ENCODE measurements at places on chromosomes 1 and 21.
A peak's percentile ranks its signal among the peaks of the same experiment; 100 is the strongest.

DNA sequence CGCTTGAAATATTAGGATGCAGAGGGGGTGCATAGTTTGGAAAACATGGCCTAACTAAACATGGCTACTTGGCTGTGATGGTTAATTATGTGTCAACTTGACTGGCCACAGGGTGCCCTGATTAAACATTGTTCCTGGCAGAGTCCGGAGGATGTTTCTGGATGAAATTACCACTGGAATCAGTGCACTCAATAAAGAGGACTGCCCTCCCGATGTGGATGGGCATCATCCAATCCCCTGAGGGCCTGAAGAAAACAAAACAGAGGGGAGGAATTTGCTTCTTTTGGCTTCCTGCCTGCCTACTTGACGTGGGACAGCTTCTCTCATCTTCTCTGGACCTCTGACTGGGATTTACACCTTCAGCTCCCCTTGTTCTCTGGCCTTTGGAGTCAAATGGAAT is 79.1 kb upstream of the KCNE2 start:
- DNase-seq = no peak

GRCh38 chr21:14401217-14401616 is 18.3 kb upstream of the HSPA13 start:
- DNase-seq = no peak

DNA sequence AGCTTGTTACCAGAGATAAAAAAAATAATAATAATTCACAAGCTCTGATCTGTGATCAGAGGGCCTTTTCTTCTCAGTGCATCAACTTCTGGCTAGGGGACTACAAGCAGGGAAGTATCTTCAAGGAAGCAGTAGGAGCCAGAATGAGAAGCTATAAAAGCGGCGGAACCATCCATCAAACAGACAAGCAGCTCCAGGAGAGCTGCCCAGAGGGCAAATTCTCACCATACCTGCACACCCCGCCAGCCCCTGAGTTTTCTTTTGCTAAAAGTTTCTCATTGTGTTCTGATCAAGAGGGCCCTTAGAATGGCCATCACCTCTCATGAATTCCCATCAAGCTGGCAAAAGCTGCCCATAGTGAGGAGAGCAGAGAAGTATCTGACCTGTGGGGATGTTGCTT is 99.4 kb downstream of the SMYD2 start:
- no peak for DNase-seq

GRCh38 chr1:108851567-108851966 is 5.3 kb downstream of the AKNAD1 start:
- DNase-seq = no peak

- DNase-seq = no peak
Measured at GRCh38 chr1:160797861-160798273, 1.9 kb downstream of the LY9 start.

DNA sequence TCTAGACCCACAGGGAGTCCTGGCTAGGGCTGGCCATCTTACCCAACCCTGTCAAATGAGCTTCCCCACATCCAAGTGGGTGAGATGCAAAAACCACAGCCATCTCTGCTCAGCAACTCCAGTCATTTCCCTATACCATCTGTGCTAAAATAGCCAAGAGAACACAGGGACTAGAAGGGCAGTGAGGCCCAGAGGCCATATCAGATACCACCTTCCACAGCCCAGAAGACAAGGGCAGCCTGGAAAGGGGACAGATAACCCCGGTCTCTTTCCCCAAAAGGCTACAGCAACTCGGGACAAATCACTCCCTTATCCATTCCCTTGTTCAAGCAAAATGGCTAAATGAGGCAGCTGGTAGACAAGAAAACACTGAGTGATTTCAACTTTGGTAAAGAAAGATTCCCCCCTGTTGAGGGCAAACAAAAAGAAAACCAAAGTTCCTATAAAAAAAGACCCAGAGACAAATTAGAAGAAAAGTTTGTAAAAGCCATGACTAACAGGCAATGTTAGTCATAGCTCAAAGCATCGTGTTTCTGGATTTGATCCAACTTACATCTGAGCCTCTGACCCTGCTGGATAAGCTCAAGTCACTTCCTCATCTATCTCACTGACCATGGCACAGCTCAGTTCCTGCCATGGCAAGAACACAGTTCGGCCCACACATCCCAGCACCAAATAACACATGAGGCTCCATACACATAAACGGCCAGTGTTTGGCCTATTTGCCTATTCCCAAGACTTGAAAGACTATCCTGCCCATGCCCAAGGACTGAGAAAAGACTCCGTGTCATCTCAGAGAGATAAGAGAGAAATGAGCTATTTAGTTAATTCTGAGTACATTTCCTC is 3.1 kb downstream of the LAMB3 start:
- DNase-seq = peak; percentile 28

- DNase-seq = no peak
Measured at GRCh38 chr1:220812308-220812707, 25.6 kb downstream of the MTARC1 start.

Data from NCI-H446 (cell line).